CD4-positive, alpha-beta T cell treated with Interleukin-4 for 1 hour (primary cell): ENCODE measurements at places on chromosomes 5 and 9.

DNA sequence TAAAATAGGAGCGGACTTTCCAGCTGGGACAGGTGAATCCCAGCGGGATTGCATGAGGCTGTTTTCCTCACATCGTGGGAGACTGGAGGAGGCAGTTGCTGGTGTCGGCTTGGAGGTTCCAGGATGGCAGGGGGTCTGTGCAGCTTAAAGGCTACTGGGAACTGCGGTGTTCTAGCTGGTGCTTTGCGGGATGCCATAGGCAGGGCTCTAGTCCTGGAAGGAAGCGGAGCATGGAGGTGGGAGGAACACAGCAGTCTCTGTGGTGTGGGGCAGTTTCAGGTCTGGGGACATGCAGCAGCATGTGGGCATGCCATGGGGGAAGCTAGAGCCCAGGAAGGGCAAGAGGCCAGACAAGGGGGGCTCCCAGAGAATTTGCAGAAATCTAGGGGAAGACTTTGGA, 141.5 kb downstream of the NSG2 start:
- DNase-seq = no peak

DNA sequence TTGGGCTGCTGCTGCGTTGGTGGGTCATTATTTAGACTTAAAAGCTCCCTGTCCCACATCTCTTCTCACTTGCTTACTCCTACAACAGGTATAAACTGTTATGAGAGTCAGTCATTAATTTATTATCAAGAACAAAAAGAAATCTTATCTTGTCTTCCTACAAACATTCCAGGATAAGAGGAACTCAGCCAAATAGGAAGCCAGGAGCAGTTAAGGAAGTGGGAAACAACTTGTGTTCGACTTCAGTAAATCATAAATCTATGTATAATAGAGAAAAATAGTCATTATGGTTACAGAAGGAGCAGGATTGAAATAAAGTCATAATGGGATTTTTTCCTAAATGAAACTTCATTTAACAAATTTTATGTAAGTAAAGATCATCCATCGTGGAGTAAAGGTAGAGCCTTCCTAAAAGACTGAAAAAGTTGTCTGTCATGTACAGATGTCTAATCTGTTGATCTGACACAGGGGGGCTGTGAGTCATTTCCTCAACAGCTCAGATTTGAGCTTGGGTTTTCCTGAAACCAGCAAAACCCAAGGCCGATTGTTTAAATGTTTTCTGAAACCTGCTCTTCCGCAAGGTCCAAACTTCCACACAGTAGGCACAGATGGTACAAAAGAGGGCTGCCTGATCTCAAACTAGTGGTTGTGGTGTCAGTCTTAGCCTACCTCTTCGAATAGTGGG, 25.3 kb upstream of the LRRTM2 start:
- DNase-seq = no peak

GRCh38 chr5:10595672-10596309, 31.9 kb downstream of the ANKRD33B start:
- DNase-seq = peak; percentile 18

- no peak for DNase-seq
These were observed 276.5 kb upstream of the SMARCA2 start for GRCh38 chr9:1738511-1739100.

DNA sequence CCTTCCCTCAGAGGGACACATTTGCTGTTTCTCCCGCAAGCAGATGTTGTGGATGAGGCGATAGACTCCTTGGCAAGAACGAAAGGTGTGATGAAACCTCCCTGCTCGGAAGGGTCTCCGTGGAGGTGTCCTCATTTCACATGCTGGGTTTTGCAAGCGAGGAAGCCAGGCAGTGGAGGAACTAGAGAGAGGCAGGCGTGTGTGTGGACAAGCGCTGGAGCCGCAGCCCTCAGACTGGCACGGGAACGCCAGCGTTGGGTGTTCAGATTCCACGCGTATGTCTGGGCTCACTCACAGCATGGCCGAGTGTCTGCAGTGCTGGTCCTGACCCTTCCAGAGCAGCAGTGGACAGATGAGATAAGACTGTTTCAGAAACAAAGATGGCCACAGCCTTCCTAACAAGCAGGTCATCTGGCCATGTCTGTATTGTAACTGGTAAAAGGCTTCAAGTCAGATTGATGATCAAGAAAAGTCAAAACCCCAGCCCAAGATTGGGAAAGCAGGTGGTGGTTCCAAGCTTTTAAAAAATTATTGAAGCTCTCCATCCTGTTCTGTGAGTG, 35.0 kb upstream of the NCS1 start:
- no peak for DNase-seq

- DNase-seq = no peak
These were observed 29.8 kb upstream of the SMC5 start for GRCh38 chr9:70229026-70229425.

DNA sequence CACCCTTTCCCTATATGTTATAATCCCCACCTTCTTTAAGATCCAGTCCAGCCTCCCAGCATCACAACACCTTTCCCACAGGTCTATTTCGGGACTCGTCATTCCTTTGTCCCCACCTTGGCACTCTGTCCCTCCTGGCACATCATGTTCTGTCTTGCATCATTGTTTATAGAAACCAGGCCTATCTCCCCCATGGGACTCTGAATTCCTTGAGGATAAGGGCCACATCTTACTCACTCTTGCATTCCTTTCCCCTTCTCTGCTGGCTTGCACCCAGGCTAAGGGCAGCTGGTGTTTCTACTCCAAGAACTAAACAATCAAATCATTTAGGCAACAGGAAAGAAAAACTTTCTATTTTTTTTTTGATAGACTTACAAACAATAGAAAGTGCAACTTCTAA, 205.7 kb downstream of the AGTPBP1 start:
- DNase-seq = no peak

GRCh38 chr5:57037355-57037754, 85.4 kb upstream of the MIER3 start:
- no peak for DNase-seq

GRCh38 chr5:132265336-132266030, 8.0 kb downstream of the PDLIM4 start:
- DNase-seq = no peak

DNA sequence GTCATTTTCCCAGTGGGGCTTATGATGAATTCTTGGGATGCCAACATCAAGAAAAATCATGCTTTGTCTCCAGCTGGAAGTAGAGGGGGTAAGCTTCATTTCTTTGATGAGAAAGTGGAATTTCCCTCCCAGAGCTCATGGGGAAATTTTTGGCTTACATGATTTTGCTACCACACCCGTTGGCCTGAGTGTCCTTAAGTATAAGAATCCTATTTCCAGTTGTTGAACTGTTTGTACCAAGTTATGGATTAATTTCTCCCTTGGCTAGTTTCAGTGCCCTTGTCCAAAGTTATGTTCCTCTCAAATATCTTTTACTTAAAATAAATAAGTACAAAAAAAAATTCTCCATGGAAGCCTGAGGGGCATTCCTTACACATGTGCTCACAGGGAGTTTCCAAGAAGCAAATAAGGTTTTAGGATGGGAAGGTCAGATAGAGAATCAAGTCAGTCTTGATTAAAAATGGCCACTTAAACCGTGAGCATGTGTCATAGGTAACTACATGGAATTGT, 82.3 kb downstream of the PTCD2 start:
- no peak for DNase-seq

DNA sequence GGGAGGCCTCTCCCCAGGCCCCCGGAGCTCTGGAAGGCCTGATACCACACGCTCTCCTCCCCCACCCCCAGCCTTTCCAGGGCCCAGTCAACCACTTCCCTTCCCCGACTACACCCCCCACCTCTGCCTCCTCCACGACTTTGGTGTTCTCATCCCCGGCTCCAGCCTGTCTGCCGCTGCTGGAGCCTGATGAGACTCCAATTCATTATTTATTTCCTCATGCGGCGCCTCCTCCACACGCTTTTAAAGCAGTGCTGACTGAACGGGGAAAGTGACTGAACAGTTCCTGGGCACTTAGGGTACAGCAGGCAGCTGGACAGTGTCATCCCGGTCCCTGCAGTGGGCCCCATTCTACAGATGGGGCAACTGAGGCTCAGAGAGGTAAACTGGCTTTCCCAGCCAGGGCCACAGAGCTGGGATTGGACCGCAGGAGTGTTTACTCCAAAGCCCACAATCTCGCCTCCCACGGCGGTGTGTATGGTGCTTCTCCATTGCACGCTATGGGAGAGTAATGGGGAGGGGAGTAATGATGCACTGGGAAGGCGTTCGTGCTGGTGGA, 15.9 kb upstream of the RPL26L1 start:
- no peak for DNase-seq

GRCh38 chr9:82054264-82055015, 65.9 kb downstream of the SPATA31D1 start:
- no peak for DNase-seq
